ENCODE measurements at places on chromosomes 7 and 10.

- DNase-seq = no peak
These were observed 123.8 kb downstream of the ADARB2 start for GRCh38 chr10:1613511-1613910.

- DNase-seq = no peak
These were observed 30.3 kb downstream of the CACNA2D1 start for GRCh38 chr7:82413237-82413636.

- peak; percentile 77 for DNase-seq
These were observed 518 bp downstream of the WAPL start for GRCh38 chr10:86520871-86521677.

DNA sequence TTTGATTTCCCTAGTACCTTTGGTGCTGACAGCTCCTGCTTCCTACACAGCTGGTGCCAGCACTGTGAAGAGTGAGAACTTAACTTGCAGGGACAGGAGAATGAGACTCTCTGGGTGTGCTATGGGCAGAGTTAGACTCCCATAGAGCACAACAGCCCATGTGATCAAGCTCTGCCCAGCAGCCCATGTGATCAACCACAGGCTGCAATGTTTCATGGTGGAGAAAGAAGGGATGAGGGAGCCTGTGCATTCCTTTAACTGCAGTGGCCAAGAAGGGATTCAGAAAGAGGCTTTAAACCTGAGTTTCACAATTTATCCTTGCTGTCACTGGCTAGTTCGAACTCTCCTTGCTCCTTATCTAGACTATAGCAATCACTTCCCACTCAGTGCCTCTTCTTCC lies 10.0 kb upstream of the MEST start:
- DNase-seq = no peak

GRCh38 chr7:2639695-2640481 lies 8.1 kb downstream of the TTYH3 start:
- DNase-seq = no peak

- no peak for DNase-seq
These were observed 185.7 kb downstream of the TAX1BP1 start for GRCh38 chr7:27925573-27926201.

- DNase-seq = no peak
These were observed 28.5 kb downstream of the PIP4K2A start for GRCh38 chr10:22685926-22686325.

DNA sequence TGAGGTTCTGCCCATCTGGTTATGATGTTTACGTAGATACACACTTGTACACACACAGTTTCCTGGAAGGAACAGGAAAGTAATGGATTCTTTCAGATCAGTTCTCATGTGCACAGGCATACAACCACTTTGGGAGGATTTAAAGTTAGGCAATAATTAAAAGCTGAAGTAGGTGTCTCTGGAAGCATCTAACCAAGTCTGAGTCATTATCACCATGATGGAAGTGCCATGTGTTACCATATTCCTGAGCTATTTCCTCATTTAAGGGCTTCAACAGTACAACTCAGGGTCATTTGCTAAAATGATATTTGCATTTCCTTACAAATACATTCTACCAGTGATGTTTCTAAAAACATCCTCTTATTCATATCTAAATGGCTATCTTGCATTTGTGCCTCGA lies 41.4 kb upstream of the BET1 start:
- DNase-seq = no peak

GRCh38 chr10:132571650-132572544 lies 34.3 kb downstream of the INPP5A start:
- peak; percentile 89 for DNase-seq

- no peak for DNase-seq
These were observed 90.3 kb downstream of the NEURL1 start for GRCh38 chr10:103583871-103584215.

- no peak for DNase-seq
These were observed 1085.4 kb upstream of the SORCS1 start for GRCh38 chr10:108249940-108250339.

GRCh38 chr10:102240467-102241031 lies 763 bp downstream of the PITX3 start:
- peak; percentile 34 for DNase-seq

GRCh38 chr10:130472236-130472635 lies 336.0 kb downstream of the GLRX3 start:
- DNase-seq = no peak

- no peak for DNase-seq
These were observed 25.7 kb downstream of the FOXL3 start for GRCh38 chr7:315516-316265.

DNA sequence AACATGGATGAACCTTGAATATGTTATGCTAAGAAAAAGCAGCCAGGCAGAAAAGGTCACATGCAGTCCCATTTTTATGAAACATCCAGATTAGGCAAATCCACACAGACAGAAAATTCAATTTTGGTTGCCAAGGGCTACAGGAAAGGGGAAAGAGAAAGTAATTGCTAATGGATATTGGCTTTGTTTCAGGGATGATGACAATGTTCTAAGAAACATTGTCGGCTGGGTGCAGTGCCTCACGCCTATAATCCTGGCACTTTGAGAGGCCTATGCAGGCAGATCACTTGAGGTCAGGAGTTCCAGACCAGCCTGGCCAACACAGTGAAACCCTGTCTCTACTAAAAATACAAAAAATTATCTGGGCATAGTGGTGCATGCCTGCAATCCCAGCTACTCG lies 23.0 kb downstream of the ZNF33B start:
- DNase-seq = no peak

DNA sequence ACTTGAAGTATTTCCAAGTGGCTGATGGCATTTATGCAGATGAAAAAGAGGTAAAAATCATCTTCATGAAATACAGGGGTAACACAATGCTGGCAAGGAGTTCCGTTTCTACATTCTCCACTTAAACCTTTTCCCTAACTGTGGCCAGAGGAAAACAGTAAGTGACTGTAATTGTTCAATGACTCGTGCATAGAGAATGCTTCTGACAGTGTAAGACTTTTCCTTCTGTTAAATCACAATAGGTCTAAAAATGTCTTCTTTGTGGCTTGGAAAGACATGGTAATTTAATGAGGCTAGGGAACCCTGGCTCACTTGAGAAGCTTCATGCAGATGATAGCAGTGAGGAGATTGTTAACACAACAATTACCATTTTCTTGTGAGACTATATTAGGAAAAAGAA lies 50.3 kb upstream of the RSU1 start:
- DNase-seq = peak; percentile 73

GRCh38 chr7:47785923-47786556 lies 162.2 kb downstream of the PKD1L1 start:
- no peak for DNase-seq

- no peak for DNase-seq
These were observed 36.5 kb downstream of the GLUD1 start for GRCh38 chr10:87058171-87058570.

DNA sequence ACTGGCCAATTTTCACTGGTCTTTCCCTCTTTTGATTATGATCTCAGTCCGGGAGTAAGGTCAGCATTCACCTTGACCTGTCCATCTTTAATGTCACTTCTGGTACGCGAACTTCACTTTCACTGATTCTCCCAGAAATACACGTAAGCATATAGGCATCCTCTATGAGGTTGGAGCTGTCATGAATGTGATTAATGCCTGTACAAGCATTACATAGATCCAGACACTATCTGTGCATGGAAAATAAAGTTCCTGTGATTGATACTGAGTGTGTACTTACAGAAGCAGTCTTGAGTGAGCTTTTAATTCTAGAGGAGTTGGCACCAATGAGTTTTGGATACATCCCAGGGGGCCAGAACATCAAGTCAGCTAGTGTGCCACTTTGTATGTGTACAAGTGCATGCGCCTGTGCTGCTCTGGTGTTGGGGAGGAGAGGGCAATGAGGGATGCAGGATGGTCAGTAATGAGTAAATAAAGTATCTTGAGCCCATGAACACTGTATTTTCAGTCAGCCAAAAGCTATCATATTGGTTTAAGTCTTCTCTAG lies 6.0 kb downstream of the PTPRZ1 start:
- DNase-seq = no peak

DNA sequence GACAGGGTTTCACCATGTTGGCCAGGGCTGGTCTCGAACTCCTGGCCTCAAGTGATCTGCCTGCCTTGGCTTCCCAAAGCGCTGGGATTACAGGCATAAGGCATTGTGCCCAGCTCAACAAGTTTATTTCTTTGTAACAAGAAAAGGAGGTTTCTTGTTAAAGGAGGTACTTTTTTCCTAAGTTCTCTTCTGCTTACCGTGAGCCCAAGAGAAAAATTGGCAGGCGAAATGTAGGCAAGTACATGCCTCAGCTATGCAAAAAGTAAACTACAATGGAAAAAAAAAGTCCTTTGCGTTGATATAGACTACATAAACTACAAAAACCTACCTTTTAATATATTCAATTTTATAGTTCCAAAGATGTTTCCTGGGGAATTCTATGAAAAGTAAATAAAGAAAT lies 122.6 kb downstream of the DKK1 start:
- no peak for DNase-seq

DNA sequence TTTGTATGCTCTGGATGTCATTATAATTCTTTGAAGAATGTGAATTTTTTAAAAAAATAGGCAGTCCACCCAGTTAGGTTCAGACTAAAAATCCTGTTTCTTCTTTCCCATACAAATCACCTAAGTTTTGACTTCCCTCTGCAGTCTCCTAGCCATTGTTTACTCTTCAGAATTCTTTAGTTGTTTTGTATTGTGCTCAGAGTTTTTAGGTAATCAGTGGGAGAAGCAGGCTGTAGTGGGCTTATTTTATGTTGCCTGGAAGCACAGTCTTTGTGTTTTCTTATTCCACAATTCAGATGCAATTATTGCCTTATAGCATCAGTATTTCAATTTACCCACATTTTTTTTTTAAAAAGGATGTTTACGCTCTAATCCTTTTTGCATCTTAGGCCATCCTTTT lies 94.9 kb downstream of the AKAP9 start:
- no peak for DNase-seq

GRCh38 chr7:41298409-41298808 lies 404.5 kb downstream of the INHBA start:
- no peak for DNase-seq

DNA sequence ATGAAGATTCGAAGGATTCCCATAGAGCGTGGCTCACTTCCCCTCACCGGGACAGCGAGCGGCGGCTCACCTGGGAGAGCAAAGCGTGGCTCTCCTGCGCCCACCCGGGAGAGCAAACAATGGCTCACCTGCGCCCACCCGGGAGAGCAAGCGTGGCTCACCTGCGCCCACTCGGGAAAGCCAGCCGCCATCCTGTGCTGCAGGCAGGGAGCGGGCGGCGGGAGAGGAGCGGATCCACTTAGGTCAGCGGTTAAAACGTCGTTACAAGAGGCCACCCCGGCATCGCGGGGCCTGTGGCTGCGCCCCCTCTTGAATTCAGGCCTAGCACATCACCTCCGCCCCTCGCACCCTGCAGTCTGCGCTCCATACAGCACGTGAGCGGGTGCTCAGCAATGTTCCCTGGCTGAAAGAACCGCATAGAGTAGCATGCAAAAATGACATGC lies 461 bp upstream of the FIGNL1 start:
- peak; percentile 10 for DNase-seq

GRCh38 chr7:48617993-48618392 lies 306.4 kb upstream of the CDC14C start:
- no peak for DNase-seq

- no peak for DNase-seq
These were observed 18.0 kb downstream of the VSIR start for GRCh38 chr10:71755179-71755879.

DNA sequence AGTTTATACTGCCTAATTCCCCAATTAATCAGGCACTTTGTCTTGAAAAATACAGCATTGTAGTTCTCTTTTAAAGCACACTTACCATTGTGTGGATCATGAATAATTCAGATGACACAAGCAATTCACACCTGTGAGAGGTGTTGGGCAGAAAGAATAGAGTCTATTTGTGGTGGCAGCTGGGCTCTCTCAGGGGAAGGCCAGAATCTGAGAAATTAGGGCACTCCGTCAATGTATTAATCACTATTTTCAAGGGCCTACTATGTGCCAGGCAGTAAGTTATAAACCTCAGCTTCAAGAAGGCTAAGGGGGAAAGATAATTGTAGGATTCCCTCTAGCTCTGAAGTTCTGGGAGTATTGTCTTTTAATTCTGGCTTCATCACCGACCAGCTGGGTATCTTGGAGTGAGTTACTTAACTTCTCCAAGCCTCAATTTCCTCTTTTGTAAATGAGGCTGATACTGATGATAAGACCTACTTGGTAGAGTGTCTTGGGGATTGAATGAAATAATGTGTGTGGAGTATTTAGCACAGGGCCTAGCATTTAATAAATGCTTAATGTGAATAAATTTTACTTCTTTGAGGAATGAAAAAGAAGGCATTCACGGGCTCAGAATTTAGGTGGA lies 2.5 kb downstream of the CHN2 start:
- no peak for DNase-seq

- no peak for DNase-seq
These were observed 1.2 kb downstream of the RBM33 start for GRCh38 chr7:155645662-155646061.

DNA sequence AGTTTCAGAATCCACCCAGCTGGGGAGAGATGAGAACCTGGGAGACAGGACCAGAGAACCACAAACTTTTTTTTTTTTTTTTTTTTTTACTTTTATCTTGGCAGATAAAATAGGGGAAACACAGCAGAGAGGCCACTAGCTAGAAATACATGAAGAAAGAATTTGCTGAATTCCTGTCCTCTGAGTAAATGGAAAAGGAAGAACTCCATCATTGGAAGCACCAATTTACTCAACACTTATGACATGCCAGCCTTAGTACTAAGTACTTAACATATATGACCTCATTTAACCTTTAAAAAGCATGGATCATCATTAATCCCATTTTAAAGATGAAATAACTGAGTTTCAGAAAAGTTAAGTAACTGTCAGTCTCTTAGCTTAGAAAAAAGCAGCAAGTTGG lies 343.0 kb upstream of the NPSR1 start:
- peak; percentile 92 for DNase-seq

- no peak for DNase-seq
These were observed 90.1 kb downstream of the FAM53B start for GRCh38 chr10:124653811-124654651.

- no peak for DNase-seq
These were observed 369.2 kb upstream of the KLF6 start for GRCh38 chr10:4154191-4154715.

DNA sequence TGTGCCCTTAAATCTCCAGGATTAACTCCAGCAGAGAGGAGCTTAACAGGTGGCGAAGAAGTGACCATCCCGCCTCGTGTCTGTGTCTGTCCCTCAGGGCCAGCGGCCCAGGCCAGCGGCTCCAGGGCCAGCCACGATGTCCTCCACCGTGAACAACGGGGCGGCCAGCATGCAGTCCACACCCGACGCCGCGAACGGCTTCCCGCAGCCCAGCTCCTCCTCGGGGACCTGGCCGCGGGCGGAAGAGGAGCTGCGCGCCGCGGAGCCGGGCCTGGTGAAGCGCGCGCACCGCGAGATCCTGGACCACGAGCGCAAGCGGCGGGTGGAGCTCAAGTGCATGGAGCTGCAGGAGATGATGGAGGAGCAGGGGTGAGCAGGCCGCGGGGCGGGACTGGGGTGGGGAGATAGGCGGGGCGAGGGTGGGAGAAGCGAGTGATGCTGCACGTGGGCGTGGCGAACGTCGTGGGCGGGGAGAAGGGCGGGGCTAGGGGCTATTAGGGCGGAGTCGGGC lies 33.3 kb downstream of the SRRM3 start:
- peak; percentile 63 for DNase-seq

GRCh38 chr10:1308173-1308961 lies 252.2 kb downstream of the WDR37 start:
- no peak for DNase-seq
